ENCODE measurements at places on chromosomes 11 and 22. TPM values are rescaled to one million over a fixed set of nuclear protein-coding genes. Genes with fewer than 3 reads are reported as not detected.

Gene FAR1
- 63.5 TPM for total RNA-seq

Gene C1QTNF5
- total RNA-seq: 1.8 TPM

Gene SLC22A6
- not detected for total RNA-seq

Gene RRM1
- 134 TPM for total RNA-seq

Gene RIBC2
- 1.1 TPM for total RNA-seq

Gene GGT5
- not detected for total RNA-seq

Gene MPPED1
- not detected for total RNA-seq

Gene GPHA2
- 0.53 TPM for total RNA-seq

Gene FGF3
- not detected for total RNA-seq

Gene LRRC56
- not detected for total RNA-seq

Gene DDI1
- total RNA-seq: not detected

Gene TRIM48
- not detected for total RNA-seq

Gene ATG13
- 68.6 TPM for total RNA-seq

Gene SCN2B
- 0.03 TPM for total RNA-seq

Gene NPAS4
- total RNA-seq: not detected

Gene ZNHIT2
- 43.6 TPM for total RNA-seq

Gene CLP1
- 42.9 TPM for total RNA-seq

Gene SLC5A1
- not detected for total RNA-seq

Gene PVALB
- total RNA-seq: not detected

Gene OR4A16
- not detected for total RNA-seq

Gene BCO2
- 0.19 TPM for total RNA-seq

Gene STK33
- 8.6 TPM for total RNA-seq

Gene UBE2L6
- 51.2 TPM for total RNA-seq

Gene CYB5R2
- total RNA-seq: 1.9 TPM

Gene OR52A1
- total RNA-seq: not detected

Gene OR56A1
- total RNA-seq: not detected

Gene FOSL1
- 374 TPM for total RNA-seq

Gene SERHL2
- 0.63 TPM for total RNA-seq

Gene C11orf86
- total RNA-seq: not detected

Gene CAPN1
- total RNA-seq: 90.6 TPM

Gene RASSF7
- 18.8 TPM for total RNA-seq

Gene TSGA10IP
- total RNA-seq: 0.05 TPM

Gene USP2
- 0.20 TPM for total RNA-seq

Gene NEFH
- total RNA-seq: not detected

Gene SCGB1A1
- not detected for total RNA-seq

Gene RAPSN
- total RNA-seq: not detected

Gene RAB36
- 1.4 TPM for total RNA-seq

Gene RRP7A
- total RNA-seq: 48.7 TPM

Gene CEND1
- total RNA-seq: 1.0 TPM

Gene C22orf15
- 1.1 TPM for total RNA-seq

Gene RFPL3
- not detected for total RNA-seq

Gene DERL3
- not detected for total RNA-seq

Gene DENND6B
- 0.31 TPM for total RNA-seq

Gene MS4A6E
- not detected for total RNA-seq

All from HT1080 (cell line).